ENCODE measurements at places on chromosomes 3 and 15. TPM values are rescaled to one million over a fixed set of nuclear protein-coding genes. Genes with fewer than 3 reads are reported as not detected.
A peak's percentile ranks its signal among the peaks of the same experiment; 100 is the strongest.

Gene DOCK3
- 0.79 TPM for total RNA-seq

Gene SH2D7
- 0.09 TPM for total RNA-seq

- H3K36me3 ChIP-seq = no peaks in the 10 kb centered on the region
- no peak overlapping the region for H3K4me3 ChIP-seq
- no peak for DNase-seq
- no peak overlapping the region for H3K27ac ChIP-seq
- peaks cover 8% of the 10 kb centered on the region for H3K4me1 ChIP-seq
- no peaks in the 10 kb centered on the region for H3K27me3 ChIP-seq
Observed at GRCh38 chr3:118000219-118000618, 1034.4 kb downstream of the IGSF11 start.

DNA sequence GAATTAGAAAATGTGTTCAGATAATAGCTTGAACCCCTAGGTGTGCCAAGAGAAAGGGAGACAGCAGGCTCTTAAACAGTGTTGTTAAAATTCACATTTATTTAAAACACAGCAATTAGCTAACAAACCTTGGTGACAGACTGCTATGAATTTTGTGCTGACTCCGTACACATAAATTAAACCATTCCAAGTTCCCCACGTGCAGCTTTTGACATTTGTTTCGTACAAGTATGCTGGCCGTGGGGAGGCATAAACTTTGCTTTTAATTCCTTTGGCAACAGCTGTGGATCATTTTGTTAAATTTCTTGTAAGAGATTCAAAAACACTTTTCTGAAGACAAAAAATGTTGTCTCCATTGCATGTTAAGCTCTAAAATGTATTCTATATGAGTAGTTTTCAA lies 465.3 kb downstream of the FGF12 start:
- no peaks in the 10 kb centered on the region for H3K4me1 ChIP-seq
- H3K27ac ChIP-seq = no peak overlapping the region
- no peaks in the 10 kb centered on the region for H3K36me3 ChIP-seq
- no peak for DNase-seq
- H3K4me3 ChIP-seq = no peak overlapping the region

- H3K4me1 ChIP-seq = peaks cover 32% of the 10 kb centered on the region
- H3K27me3 ChIP-seq = no peaks in the 10 kb centered on the region
- H3K4me3 ChIP-seq = no peak overlapping the region
- peak; percentile 86 for DNase-seq
Observed at GRCh38 chr3:129553719-129554118, 10.7 kb downstream of the H1-8 start.

DNA sequence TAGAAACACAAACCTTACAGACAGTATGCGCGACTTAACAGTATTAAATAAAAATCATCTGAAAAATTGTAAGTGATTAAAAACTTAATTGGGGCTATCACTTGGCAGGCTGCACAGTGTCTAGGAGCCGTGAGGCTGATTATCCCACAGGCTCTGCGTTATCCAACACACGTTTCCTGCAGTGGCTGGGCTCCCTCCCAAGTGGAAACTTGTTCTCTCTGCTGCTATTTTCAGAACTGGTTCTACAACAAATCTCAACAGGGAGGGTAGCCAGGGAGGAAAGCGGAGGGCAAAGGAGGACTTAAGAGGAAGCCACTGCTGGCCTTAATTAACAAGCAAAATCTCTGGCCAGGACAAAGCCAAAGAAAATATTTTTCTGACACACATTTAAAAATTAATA lies 555.2 kb downstream of the MAGI1 start:
- no peak overlapping the region for H3K27ac ChIP-seq
- H3K27me3 ChIP-seq = no peaks in the 10 kb centered on the region
- DNase-seq = no peak

- DNase-seq = no peak
- H3K4me1 ChIP-seq = no peaks in the 10 kb centered on the region
Observed at GRCh38 chr3:5458526-5458925, 271.0 kb downstream of the EDEM1 start.

- no peak overlapping the region for H3K4me3 ChIP-seq
- no peak for DNase-seq
- H3K4me1 ChIP-seq = no peaks in the 10 kb centered on the region
- H3K27me3 ChIP-seq = no peaks in the 10 kb centered on the region
Observed at GRCh38 chr15:95626501-95627361, 703.8 kb upstream of the NR2F2 start.

All from upper lobe of left lung (tissue), 6 donors.